Fibroblast of skin of left quadriceps (primary cell): ENCODE measurements at places on chromosomes 3 and 15.

- DNase-seq, result peak; percentile 7
These were observed 81.9 kb upstream of the ADAMTSL3 start for GRCh38 chr15:83571820-83572707.

GRCh38 chr15:63973212-63974009 is 72.9 kb downstream of the DAPK2 start:
- DNase-seq, result peak; percentile 86

DNA sequence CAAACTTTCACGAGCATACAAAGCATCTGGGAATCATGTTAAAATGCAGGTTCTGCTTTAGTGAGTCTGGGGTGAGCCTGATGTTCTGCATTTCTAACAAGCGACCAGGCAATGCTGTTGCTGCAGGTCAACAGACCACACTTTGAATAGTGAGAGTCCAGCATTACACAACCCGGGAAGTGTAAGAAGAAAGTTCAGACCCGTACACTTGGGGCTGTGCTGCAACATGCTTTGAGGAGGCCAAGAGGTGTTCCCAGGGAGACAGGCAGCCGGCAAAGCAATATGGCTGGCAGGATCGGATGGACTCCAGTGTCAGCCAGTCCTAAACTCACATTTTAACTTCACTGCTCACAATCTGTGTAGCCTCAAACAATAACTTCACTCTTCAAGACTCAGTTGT is 134.2 kb downstream of the LIPC start:
- DNase-seq, result no peak

- no peak for DNase-seq
These were observed 21.9 kb upstream of the POLR2M start for GRCh38 chr15:57684491-57685151.

DNA sequence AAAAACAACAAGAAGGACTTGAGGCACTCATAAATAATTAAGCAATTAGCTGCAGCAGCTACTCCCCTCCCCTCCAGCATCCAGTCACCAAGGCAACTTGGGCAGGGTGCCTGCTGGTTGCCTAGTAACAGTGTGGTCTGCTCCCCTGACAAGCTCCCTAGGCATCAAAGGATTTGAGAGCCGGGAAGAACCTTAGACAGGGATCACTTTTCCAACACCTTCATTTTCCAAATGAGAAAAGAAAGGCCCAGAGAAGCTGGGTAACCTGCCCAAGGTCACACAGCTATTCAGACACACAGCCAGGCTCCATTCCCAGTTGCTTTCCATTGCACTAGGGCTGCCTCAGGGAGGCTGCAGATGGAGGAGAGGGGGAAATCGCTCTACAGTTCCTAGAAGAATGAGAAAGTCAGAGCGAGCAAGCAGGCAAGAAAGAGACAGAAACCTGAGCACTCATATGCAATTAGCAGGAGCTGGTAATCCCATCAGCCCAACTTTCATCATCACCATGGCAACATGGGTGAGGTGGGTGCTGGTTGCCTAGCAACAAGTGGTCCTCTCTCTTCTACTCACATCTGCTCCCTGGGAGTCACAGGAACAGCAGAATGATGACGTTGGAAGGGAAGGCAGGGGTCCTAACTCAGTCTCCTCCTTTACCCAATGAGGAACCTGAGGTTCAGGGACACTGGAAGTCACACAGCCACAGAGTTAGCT is 3.6 kb upstream of the EIF4E3 start:
- no peak for DNase-seq

DNA sequence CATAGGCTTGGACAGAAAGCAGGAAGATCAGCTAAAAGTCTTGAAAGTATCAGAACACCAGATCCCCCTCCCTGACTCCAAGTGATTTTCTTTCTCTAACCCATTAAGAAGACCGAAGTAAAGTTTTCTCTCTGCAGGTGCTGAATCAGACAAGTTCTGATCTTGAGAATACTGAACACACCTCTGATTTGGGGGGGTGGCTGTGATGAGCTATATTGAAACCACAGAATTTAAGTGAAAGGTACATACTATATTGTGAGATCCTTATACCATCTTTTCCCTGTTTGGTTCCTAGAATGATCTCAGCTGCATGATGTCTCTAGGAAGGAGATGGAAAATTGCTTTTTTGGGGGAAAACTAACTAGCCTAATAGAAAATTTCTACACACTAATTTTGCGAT is 196.0 kb downstream of the DIPK2A start:
- no peak for DNase-seq

DNA sequence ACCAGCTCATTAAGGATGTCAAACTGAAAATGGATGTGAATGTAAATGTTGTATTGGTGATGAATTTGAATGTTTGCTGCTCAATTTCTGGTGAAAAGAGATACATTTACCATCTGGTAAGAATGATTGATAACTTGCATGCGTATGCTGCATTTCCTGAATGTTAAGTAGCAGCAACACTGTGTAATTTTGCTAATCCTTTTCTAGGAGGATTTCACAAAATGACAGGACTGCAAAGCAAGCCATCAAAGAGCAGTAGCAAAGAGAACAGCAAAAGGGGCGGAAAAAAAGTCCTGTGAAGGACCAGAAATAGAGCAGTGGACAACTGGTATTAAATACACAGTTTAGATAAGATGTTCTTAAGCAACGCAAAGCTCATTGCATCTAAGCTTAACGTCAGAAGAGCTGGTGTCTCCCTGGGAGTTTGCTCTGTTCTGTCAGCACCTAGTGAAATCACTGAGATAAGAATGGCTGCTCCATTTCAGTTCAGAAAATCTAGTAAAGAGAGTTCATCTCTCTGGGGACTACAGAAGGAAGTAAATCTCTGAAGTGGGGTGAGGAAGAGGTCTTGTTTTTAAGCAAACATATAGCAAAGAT is 23.5 kb upstream of the PAQR5 start:
- DNase-seq, result no peak

GRCh38 chr3:116020495-116020894 is 397.2 kb downstream of the GAP43 start:
- no peak for DNase-seq

- DNase-seq, result no peak
These were observed 86.3 kb downstream of the TMEM108 start for GRCh38 chr3:133124511-133124910.

GRCh38 chr3:162142511-162142910 is 645.9 kb downstream of the OTOL1 start:
- peak; percentile 26 for DNase-seq

GRCh38 chr15:61447981-61448380 is 218.9 kb upstream of the RORA start:
- no peak for DNase-seq

DNA sequence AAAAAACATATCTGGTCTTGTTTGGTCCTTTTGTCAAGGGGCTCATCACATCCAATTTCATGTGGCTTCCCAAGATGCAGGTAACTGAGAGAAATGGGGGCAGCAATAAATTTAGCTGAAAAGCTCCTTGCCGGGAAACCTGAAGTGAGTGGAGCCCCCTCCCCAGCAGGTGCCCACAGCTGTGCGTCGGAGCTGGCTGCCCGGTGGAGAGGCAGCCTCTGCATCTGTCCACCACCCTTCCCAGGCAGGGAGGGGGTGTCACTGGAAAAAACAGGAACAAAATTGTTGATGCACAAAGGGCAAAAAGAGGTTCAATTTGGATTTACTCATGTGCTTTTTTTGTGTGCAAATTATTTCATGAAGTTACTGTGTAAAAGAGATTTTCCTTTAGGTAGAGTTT is 249.4 kb upstream of the LYSMD4 start:
- no peak for DNase-seq

DNA sequence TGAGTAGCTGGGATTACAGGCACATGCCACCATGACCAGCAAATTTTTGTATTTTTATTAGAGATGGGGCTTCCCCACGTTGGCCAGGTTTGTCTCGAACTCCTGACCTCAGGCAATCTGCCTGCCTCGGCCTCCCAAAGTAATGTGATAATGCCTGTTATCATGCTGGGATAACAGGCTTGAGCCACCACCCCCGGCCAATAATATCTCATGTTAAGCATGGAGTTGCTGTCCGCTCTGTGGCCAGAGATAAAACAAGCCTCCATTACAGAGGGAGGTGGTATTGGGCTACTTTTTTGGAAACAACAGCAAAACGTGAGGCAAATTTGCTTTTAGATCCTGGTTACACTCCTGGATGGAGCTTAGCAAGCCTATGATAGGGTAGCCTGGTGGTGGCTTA is 32.9 kb upstream of the ALG1L2 start:
- no peak for DNase-seq

DNA sequence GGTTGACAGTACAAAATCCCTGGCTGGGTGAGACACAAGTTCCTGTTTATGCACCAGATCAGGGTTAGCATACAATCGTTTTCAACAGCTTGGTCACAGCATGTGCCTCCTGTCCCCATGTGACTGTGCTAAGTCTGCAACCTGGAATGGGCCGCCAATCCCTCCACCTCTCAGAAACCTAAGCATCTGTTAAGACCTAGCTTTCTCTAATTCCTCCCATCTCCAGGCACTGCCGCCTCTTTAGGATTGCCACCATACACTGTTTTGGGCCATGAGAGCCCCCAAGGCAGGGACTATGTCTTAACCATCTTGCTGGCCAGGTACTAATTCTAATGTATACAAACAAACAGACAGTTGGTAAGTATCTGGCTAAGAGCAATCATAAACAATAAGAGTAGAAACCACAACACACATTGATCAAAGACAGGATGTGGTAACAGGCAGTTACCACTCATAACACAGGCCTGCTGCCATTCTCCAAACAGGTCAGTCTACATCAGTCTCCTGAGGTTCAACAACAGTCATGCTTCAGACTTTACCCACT is 25.6 kb downstream of the SEC22C start:
- no peak for DNase-seq

- DNase-seq, result no peak
These were observed 465 bp upstream of the GK5 start for GRCh38 chr3:142225885-142226215.

DNA sequence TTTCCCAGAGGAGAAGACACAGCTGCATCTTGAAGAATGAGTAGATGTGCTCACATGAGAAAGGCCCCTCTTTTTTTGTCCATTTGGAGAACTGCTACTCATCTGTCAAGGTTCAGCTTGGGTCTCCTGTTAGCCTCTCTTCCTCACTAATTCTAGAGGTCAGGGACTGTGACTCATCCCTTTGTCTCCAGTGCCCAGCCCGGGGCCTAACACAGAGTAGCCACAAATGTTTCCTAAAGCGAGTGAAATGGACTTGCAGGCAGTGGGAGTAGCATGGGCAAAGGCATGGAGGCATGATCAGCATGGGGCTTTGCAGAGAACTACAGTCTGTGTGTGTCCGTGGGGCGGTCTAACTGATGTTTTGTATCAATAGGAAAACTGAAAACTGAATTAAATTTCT is 33.9 kb upstream of the MRPS22 start:
- DNase-seq, result no peak

DNA sequence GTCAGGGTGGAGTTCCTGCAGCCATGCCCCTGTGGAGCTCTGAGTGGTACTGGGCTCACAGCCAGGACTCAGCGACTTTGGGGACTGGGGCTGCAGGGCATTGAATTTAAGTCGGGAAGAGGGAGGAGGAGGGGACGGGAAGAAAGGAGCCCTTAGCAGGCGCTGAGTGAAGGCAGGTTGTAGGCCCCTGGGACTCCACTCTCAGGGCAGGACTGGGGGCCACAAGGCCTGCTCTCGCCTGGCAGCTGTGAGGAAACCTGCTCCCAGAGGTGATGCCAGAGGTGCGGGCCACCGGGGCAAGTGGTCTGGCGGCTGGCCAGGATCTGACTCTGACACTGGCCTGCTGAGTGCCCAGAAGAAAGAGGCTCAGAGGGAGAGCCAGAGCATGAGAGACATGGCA is 73.5 kb downstream of the EPHB3 start:
- DNase-seq, result no peak

DNA sequence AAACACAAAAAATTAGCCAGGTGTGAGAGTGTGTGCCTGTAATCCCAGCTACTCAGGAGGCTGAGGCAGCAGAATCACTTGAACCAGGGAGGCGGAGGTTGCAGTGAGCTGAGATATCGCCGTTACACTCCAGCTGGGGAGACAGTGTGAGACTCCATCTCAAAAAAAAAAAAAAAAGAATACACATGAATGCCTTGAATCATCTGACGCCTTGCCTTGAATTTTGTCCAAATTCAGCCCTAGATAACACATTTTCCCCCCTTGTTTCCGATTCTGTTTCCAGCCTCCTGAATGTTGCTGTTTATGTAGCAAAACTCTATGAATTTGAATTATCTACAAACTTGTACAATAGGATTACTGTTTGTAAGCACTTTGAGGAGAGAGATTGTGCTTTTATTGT is 98.7 kb upstream of the ARL6 start:
- no peak for DNase-seq
